ENCODE measurements at places on chromosomes 7 and 10.

- DNase-seq: no peak
Measured at GRCh38 chr10:86261941-86262687, 104.5 kb downstream of the GRID1 start.

- DNase-seq: no peak
Measured at GRCh38 chr7:73841689-73842066, 638 bp downstream of the METTL27 start.

GRCh38 chr10:63707254-63707910 lies 186.2 kb downstream of the REEP3 start:
- no peak for DNase-seq

DNA sequence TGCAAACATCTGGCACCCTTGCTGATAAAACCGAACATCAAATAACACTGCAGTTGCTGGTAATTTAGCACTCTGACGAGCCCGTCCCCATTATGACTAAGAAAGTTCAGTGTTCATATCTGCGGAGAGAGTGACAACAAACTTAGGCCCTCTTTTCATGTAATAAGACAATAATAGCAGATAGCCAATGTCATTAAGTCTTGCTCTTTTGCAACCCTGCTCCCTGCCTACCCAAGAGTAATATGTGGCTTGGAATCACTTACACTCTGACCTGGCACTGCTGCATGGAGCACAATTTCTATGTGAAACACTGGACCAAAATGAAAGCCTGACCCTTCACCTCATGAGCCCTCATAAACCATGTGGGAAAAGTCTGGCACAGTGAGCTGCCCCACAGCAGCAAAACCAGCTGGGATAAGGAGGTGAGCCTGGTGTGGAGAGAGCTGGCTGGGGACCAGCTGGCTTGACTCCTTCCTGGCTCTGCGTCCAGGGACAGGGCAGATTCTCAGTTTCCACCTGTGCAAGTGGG lies 86.5 kb downstream of the HIPK2 start:
- no peak for DNase-seq

GRCh38 chr10:84768132-84768531 lies 439.7 kb downstream of the CCSER2 start:
- DNase-seq: no peak

GRCh38 chr10:58189269-58189668 lies 78.4 kb downstream of the IPMK start:
- DNase-seq: no peak

DNA sequence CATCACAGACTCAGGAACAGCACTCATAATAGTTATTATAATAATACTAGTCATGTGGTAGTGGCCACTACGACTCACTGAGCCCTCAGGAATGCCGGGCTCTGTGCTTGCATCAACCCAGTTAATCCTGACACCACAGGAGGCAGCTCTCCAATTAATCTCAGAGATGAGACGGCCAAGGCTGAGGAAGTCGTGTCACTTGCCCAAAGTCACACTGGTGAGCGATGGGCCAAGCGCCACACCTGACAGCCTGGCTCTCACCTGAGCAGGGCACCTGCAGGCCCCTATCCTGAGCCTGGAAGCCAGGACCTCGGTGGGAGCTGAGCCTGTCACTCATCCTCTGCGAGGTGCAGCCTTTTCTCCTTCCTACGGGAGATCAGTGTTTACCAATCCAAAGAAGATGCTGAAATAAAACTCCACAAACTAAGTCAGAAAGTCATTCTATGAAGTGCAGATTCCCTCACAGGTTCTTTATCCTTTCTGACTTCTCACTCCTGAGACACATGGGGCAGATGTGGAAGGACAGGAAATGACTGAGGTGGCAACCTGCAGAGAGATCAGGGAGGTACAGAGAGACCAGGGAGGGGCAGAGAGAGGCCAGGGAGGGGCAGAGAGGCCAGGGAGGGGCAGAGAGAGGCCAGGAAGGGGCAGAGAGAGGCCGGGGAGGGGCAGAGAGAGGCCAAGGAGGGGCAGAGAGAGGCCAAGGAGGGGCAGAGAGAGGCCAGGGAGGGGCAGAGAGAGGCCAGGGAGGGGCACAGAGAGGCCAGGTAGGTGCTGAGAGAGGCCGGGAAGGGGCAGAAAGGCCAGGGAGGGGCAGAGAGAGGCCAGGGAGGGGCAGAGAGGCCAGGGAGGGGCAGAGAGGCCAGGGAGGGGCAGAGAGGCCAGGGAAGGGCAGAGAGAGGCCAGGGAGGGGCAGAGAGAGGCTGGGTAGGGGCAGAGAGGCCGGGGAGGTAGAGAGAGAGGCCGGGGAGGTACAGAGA lies 38.5 kb downstream of the VIPR2 start:
- DNase-seq: no peak

GRCh38 chr7:30859940-30860496 lies 51.6 kb upstream of the AQP1 start:
- DNase-seq: no peak

GRCh38 chr10:20058135-20058534 lies 241.9 kb downstream of the PLXDC2 start:
- no peak for DNase-seq

- DNase-seq: no peak
Measured at GRCh38 chr7:130649004-130649790, 19.4 kb downstream of the COPG2 start.

- no peak for DNase-seq
Measured at GRCh38 chr7:6554848-6555247, 3.6 kb upstream of the GRID2IP start.

DNA sequence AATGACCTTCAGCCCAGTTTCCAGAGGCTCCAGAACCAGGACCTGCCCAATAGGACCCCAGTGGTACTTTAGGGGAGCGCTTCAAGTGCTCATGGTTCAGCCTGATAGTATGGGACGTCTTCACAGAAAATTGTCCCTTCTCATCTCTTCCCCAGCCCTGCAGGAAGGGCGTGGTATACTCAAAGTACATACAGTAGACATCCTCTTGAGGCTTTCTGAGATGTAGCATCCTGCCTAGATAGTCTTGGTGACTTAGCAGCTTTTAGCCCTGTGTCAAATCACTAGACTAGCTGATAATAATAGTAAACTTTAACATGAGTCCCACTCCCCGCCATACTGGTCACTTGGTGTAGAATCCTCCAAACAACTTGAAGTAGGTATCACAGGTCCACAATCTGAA lies 193.2 kb downstream of the CYP26A1 start:
- DNase-seq: no peak

GRCh38 chr7:99105756-99106155 lies 38.2 kb downstream of the SMURF1 start:
- DNase-seq: no peak

DNA sequence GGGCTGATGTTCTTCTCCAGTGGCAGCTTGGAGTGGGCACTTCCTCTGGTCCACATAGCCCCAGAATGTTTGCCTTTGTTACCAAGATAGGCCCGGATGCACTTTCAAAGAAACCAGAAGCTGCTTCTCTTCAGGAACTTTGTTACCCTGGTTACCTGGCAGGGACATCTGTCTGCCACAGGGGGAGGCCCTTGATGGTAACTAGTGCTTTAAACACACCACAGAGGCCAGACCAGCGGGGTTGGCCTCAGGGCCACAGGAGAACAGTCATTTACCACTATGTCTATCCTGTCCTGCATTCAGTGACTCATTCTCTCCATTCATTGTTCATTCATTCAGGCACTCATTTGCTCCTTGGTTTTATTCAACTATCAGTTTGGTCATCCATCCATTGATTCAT lies 11.9 kb upstream of the PLEKHA1 start:
- DNase-seq: no peak

- DNase-seq: no peak
Measured at GRCh38 chr10:49552277-49552676, 13.4 kb upstream of the ERCC6 start.

GRCh38 chr7:72336382-72336631 lies 75.8 kb downstream of the CALN1 start:
- DNase-seq: no peak

DNA sequence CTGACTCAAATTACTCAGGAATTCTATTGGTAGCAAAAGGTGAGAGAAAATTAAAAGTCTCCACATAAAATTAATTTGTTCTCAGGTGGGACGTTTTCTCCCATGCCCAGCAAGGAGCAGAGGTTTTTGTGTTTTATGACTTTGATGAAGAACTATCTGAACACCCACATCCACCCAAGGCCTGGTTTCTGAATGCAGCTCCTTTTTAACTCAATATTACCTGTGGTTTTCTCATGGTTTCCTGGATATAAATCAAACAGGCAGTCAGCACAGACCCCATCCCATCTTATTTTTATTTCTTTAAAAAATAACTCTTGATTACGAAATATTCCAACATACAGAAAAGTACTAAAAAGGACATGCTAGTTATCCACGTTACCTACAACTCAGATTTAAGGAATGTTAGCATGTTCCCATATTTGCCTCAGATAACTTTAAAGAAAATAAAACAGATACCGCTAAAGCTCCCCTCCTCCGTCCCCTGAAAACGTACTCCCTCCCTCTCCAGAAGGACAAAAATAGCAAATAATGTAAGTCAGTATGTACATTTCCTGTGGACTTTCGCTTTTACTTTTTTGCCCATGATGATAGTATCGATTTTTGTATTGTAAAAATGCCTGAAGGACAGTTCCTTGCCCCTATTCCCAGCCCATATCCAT lies 43.4 kb downstream of the GLI3 start:
- no peak for DNase-seq

- DNase-seq: no peak
Measured at GRCh38 chr7:120873401-120873800, 15.5 kb upstream of the TSPAN12 start.

- DNase-seq: peak; percentile 45
Measured at GRCh38 chr10:119206603-119207365, 587 bp upstream of the GRK5 start.

All from stimulated activated CD8-positive, alpha-beta memory T cell treated with anti-CD3 and anti-CD28 coated beads, Interleukin-4, amount 100 ng/mL, for 4 hours (primary cell).